ENCODE measurements at places on chromosomes 13 and 19.
A peak's percentile ranks its signal among the peaks of the same experiment; 100 is the strongest.

GRCh38 chr13:39835253-39835652 lies 179.8 kb downstream of the COG6 start:
- DNase-seq, result no peak

DNA sequence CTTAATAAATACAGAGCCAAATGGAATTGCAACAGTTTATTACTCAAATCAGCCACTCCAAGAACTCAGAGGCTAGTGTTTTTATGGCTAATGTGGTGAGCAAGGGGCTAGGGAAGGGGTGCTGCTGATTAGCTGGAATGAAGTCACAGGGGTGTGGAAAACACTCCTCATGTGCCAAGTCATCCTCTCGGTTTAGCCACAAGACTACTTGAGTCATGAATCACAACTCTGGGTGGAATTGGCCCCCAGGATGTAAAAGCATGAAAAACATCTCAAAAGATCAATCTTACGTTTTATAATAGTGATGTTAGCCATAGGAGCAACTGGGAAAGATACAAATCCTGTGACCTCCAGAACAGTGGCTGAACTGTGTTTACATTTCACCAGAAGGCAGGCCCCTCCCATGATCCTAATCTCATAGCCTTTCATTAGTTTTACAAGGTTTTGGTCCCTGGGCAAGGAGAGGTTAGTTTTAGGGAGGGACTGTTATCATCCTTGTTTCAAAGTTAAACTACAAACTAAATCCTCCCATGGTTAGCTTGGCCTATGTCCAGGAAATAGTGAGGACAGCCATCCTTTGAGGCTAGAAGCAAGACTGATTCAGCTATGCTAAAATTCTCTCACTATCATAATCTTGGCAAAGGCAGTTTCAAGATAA lies 2020.1 kb upstream of the PCDH20 start:
- no peak for DNase-seq

- DNase-seq, result no peak
Measured at GRCh38 chr13:66714795-66715194, 515.3 kb downstream of the PCDH9 start.

DNA sequence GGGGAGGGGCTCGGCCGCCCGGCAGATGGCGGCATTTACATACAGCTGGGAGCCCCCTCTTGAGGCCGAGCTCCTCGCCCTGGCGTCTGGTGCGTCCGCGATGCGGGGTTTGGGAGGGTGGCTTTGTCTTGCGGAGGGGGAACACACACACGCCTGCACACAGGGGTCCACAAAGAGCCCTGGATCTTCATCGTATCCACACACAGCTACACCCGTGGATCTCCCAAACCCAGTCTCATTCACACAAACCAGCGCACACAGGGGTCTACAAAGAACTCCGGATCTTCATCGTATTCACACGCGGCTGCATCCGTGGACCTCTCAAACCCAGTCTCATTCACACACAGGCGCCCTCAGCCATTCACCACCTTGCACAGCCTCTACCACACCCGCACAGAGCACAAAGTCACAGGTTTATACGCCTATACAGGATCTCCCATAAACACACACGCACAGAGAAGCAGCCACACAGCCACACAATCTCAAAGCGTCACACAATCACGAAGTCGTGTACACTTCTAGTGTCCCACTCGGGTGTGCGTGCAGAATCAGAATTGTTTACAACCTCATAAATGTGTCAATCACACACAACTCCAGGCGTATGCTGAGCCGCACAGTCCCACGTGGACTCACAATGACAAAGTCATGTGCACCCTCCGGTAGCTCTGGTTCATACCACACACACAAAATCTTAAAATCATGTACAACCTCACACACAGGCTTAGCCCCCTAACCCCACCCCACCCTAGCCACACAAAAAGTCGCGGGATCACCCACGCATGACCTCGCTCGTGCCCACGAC lies 550 bp upstream of the DLL3 start:
- peak; percentile 48 for DNase-seq

DNA sequence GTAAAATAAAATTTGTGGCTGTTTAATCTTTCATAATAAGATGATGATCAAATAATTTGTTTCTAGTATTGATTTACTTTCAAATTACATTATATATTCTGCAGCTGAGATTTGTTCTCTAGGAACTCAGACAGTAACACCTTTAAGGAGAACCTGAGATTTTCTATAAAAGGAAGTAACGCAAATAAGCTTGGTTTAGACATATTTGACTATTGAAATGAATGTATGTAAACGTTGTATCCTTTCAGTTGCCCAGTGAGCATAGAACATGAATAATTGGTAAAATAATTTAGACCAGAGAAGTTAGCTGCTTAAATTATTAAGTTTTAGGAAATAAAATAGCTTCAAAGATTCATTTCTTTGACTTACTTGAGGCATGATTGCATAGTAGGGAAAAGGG lies 3.1 kb downstream of the CDK8 start:
- no peak for DNase-seq

DNA sequence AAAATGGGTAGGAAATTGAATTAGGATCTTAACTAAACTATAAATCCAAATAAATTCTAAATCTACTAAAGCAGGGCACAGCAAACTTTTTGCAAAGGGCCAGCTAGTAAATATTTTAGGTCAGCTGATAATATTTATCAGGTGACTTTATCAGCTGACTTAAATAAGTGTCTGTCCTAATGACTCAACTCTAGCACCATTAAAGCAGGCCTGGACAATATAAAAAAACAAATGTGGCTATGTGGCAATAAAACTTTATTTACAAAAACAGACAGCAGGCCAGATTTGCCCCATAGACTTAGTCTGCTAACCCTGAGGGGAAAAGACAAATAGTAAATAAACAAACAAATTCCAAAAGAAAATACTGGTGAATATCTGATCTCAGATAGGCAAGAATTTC lies 27.7 kb upstream of the DOCK9 start:
- DNase-seq, result no peak

GRCh38 chr13:114226088-114226487 lies 8.6 kb upstream of the CDC16 start:
- DNase-seq, result no peak

DNA sequence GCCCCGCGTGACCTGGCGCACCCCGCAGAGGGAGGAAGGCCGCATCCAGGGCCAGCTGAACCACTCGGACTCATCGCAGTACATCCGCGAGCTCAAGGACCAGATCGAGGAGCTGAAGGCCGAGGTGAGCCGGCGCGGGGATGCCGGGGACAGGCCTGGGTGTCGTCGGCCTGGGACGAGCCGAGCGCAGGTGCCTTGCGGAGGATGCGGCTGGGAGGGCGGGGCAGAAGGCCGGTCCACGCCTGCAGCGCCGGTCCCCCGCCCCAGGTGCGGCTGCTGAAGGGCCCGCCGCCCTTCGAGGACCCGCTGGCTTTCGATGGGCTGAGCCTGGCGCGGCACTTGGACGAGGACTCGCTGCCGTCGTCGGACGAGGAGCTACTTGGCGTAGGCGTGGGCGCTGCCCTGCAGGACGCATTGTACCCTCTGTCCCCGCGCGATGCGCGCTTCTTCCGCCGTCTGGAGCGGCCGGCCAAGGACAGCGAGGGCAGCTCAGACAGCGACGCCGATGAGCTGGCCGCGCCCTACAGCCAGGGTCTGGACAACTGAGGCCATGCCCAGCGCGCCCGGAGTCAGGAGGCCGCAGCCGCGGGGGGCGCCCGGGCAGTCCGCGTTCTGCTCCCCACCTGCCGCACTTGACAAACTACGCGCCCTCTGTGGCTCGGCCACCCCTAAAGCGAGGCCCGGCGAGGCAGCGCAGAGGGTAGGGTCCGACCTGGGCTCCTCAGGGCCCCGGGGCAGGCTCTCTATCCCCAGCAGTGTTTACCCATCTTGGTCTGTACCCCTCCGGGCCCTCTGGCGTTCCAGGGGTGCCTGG lies 10.8 kb downstream of the PRR36 start:
- no peak for DNase-seq

DNA sequence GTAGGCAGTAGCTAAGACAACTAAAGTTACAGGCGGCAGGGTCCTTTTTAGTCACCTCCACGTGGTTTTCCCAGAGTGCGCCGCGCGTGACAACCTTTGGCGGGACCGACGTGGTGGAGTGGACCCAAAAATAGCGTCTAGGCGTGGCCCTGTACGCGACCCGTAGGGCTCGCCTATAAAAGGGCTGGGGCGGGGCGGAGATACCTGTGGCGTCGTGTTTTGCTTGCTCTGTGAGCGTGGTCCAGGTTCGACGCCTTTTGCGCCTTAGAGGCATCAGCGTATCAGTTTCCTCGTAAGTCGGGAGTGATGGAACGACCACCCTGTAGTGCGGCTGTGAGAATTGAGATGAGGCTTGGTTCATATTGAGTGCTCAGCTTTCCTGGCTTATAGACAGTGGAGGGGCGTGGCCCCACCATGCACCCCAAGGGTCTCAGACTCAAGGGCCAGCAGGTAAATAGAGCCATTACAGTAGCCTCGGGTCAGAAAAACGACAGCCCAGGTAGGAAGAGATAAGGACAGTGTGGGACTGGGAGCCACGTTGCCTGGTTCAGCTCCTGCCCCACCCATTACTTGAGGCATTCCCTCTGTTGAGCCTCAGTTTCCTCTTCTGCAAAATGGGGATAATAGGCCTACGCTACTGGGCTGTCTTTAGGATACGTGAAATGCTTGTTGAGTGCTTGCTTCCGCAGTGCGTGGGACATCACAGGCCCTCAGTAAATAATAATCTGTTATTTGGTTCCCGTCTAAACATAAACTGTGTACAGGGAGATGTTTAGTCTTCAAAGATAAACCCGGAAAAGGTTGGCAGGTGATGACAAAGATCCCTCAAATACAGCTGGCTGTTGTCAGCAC lies 693 bp upstream of the TMED1 start:
- DNase-seq, result peak; percentile 88

GRCh38 chr13:96848286-96848685 lies 146.0 kb downstream of the OXGR1 start:
- no peak for DNase-seq
